Tongue (tissue), 3 donors: ENCODE measurements at places on chromosomes 5 and 9.

DNA sequence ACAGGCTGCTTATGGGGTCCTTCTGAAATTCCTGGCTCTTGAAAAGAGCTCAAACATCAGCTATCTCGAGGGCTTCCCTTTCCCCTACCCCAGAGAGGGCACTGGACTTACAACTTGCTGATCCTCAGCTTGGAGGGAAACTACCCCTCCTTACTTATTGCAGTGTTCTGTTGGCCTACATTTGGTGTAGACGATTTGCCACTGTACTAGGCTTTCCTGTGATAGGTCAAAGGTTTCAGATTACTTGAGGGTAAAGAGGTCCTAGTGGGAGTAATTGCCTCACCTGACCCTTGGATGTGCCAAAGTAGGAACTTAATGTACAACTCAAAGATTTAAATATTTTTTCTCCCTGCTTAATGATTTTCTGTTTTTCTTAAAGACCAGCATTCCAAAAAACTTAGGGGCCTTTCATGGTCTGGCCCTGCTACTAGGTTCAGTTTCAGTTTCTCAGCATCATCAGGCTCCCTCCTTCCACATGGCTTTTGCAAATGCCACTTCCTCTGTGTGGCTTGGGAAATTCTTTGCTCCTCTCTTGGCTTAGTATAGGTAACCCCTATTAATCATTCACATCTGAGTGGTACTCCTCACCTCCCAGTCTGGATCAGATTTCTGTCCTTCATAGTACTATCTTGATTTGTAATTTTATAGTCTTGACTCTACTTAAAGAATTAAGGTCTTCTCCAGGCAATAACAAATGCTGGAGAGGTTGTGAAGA, 32.4 kb downstream of the CYSTM1 start:
- DNase-seq, result no peak

- no peak for DNase-seq
These were observed 253.7 kb downstream of the SPOCK1 start for GRCh38 chr5:137245438-137245837.

GRCh38 chr5:113776168-113776567, 262.7 kb downstream of the YTHDC2 start:
- no peak for DNase-seq

- DNase-seq, result no peak
These were observed 19.3 kb upstream of the CAMSAP1 start for GRCh38 chr9:135926402-135927194.

DNA sequence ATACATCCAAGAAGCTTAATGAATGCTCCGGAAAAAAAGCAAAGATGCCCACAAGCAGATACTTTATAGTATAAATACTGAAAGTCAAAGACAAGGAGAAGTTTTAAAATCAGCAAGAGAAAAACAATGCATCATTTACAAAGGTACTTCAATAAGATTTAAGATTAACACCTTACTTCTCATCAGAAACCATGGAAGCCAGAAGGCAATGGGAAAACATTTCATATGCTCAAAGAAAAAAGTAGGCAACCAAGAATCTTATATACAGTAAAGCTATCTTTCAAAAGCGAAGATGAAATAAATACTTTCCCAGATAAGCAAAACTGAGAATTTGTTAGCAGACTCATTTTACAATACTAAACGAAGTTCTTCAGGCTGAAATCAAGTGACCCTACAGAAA, 51.1 kb downstream of the ABHD17B start:
- DNase-seq, result no peak

DNA sequence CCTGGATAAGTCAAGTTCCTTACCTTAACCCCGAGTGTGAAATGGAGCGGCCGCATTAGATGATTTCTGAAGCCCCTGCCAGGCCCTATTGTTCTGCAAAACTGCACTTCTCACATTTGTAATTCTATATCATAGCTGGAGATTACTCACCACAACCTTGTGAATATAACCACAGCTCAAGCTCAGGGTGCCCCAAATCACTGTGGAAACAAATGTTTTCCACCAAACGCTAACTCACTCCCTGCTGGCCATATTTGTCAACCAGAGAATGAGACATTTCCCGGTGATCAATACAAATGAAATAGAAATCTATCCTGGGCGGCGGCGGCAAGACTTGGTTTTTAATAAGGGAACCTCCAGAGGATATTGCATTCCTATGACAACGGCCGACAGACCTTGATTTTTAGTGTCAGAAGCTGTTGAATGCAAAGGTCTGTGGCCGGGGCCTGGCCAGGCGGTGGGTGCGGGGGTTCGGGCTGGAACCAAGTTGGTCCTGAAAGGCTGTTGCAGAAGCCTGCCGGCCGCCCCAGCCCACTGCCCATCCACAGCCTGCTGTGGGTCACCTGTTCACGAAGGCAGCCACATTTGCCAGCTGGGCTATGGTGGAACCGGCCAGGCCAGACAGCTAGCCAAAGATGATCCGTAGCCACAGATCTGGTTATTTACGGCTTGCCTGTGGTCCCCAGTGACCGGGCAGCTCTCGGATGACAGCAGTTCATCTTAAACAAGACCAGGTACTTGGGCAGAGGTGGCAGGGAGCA, 93.9 kb upstream of the LMX1B start:
- no peak for DNase-seq

GRCh38 chr9:126781186-126782052, 23.4 kb upstream of the ZBTB43 start:
- DNase-seq, result peak; percentile 91

GRCh38 chr5:79745255-79745654, 55.6 kb downstream of the CMYA5 start:
- no peak for DNase-seq

GRCh38 chr5:1312993-1313833, 18.3 kb upstream of the TERT start:
- DNase-seq, result no peak
